Stimulated activated CD8-positive, alpha-beta memory T cell treated with anti-CD3 and anti-CD28 coated beads, Interleukin-12 subunit alpha, Interleukin-12 subunit beta, amount 100 ng/mL, for 4 hours (primary cell): ENCODE measurements at places on chromosomes 4 and X.

- no peak for DNase-seq
Observed at GRCh38 chr4:108045687-108046024, 56.0 kb downstream of the HADH start.

DNA sequence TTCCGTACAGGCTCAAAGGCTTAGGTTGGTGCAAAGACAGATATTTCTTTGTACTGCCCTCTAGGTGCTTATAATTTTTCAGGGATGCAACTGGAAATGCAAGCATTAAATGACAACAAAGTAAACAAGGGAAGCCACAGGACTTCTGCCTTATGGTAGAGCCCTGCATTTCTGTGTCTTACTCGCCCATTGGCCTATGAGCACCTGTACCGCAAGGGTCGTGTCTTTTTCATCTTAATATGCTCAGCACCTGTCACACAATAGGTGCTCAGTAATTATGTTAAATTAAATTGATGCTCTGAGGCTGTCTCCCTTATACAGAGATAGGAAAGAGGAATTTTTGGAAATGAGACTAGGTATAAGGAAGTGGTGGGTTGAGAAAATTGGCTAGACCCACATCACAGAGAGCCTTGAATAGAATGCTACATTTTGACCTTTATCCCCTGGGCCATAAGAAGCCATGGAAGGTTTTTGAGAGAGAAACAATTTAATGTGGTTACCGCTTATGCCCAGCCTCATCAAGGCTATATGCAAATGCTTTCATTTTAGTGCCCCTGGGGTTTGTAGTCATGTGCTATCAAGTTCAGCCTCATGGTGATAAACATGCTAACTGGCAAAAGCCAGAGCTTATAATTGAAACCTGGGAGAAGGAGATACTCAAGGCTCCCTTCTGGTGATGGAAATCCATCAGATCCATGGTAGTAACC, 16.3 kb downstream of the VSIG4 start:
- no peak for DNase-seq

DNA sequence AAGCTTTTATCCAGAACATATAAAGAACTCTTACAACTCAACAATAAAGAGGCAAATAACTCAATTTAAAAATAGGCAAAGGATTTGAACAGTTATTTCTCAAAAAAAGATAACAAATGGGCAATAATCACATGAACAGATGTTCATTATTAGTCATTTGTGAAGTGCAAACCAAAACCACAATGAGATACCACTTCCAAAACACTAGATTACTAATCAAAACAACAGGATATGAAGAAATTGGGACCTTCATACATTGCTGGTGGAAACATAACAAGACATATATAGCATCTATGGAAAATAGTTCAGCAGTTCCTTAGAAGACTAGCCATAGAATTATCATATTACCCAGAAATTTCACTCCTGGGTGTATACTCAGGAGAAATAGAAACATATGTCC, 224.6 kb downstream of the FBXO8 start:
- no peak for DNase-seq

DNA sequence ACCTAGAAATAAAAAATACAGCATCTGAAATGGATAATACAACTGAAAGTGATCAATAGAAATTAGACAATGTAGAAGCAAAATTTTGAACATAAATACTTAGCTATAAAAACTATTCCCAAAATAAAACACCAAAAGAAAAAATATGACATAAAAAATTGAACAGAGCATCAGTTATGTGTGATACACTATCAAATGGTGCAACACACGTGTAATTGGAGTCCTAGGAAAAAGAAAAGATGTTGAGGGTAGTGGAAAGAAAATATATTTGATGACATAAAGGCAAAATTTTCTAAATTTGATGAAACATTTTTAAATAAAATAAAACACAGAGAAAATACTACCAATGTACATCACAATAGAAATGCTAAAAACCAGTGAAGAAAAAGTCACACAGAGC, 63.1 kb downstream of the NPY2R start:
- no peak for DNase-seq

DNA sequence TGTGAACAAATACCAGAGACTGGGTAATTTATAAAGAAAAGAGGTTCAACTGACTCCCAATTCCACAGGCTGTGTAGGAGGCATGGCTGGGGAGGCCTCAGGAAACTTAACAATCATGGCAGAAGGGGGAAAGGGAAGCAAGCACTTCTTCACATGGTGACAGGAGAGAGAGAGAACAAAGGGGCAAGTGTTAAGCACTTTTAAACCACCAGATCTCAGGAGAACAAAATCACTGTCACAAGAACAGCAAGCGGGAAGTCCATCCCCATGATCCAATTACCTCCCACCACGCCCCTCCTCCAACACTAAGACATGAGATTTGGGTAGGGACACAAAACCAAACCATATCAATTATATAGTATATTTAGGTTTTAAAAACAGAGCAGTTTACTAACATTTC, 30.8 kb downstream of the MOB1B start:
- no peak for DNase-seq

DNA sequence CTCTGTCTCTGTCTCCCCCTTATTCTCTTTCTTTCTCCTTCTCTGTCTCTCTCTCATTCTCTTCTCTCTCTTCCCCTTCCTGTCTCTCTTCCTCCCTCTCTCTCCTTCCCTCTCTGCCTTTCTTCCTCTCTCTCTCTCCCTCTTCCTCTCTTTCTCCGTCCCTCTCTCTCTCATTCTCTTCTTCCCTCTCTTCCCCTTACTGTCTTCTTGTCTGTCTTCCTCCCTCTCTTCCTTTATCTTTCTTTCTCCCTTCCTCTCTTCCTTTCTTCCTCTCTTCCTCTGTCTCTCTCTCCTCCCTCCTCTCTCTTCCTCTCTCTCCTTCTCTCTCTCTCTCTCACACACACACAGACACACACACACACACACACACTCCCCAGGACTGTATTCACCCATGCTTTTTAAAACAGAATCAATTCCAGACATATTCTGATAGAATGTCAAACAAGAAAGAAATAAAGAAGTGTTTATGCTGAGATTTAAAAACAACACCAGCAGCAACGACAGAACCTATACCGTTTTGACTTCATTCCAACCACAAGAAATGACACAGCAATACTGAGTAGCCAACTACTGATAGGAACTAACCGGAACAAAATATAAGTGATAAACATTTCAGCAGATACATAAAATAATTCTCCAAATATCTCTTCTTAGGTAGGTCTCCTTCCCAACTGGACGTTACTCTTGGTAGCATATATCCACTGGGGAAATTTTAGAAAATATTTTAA, 296.7 kb downstream of the ASMT start:
- DNase-seq = no peak

DNA sequence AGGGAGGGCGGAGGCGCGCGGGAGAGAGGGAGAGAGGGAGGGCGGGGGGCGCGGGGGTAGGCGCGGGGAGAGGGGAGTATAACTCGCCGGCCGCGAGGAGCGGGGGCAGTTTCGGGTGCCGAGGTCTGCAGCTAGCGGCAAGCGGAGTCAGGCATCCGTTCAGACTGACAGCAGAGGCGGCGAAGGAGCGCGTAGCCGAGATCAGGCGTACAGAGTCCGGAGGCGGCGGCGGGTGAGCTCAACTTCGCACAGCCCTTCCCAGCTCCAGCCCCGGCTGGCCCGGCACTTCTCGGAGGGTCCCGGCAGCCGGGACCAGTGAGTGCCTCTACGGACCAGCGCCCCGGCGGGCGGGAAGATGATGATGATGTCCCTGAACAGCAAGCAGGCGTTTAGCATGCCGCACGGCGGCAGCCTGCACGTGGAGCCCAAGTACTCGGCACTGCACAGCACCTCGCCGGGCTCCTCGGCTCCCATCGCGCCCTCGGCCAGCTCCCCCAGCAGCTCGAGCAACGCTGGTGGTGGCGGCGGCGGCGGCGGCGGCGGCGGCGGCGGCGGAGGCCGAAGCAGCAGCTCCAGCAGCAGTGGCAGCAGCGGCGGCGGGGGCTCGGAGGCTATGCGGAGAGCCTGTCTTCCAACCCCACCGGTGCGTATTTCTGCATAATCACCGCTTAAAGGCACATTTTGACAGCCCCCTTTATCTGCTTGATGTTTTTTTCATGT, at the start of gene POU4F2:
Gene POU4F2 (plus strand): TSS at position 108 of the 720 bp plus-strand sequence. CDS start 248 bp downstream, at position 356.
- no peak for DNase-seq
